ENCODE measurements at places on chromosomes 2 and 18.

- DNase-seq: no peak
Measured at GRCh38 chr2:58480141-58480540, 239.0 kb upstream of the FANCL start.

DNA sequence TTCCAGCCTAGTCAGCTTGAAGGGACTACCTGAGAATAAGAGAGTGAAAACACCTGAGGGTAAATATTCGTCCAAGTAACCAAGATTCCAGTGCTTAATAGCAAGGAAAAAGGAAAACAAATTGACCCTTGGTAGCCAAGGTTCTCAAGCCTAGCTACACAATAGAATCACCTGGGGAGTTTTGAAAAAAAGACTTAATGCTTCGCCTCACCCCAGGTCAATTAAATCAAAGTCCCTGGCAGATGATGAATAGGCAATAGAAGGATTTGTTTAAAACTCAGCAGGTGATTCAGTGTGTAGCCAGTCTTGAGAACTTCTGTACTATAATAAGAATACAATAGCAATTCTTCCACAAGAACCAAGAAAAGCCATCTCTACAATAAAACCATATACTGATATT is 500.2 kb downstream of the XIRP2 start:
- no peak for DNase-seq

DNA sequence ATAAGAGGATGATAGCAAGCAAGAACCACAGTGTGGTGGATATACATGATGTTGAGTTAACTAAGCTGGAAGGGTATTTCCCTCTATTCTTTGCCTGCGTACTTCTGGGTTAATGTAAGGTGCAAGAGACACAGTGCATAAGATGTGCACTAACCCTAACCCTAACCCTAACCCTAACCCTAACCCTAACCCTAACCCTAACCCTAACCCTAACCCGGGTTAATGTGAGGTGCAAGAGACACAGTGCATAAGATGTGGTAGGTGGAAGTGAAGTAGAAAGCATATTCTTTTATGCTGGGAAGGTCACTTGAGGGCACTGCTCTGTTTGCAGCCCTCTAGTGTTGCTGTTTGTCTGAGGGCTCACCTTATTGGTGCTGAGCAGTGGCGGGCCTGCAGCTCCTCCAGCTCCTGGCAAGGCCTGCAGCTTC is 181.5 kb upstream of the ITGA4 start:
- DNase-seq: no peak

DNA sequence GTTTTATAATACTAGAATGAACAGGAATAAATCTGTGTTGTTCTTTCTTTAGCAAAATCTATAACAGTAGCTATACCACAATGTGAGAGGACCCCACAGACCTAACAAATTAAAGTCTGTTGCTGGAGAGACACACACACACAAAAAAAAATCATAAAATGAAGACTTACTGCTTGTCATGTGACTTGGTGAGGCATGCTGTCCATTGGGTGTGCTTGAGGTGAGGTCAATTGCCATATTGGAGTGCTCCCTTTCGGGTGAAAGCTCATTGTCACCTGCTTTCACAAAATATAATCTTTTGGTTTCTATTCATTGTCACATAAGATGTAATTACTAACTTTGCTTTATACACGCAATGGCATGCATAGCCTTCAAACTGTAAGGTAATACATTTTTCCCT is 3.9 kb downstream of the IKZF2 start:
- no peak for DNase-seq

DNA sequence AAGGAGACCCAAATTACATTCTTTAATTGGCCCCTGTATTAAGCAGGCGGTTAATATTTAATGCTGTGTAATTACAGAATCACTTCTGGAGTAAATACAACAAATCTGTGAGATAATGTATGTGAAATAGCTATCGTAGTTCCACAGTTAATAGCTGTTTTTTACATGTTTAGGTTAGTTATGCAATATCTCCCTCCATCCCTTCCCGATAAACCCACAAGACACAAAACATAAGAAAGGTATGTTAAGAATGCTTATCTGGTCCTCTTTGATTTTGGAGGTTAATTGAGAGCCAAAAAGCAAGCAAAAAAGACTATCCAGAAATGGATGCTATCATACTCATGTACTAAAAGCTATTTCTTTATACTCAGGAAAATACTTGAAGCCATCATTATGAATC is 49.1 kb downstream of the ZNF638 start:
- DNase-seq: no peak

- no peak for DNase-seq
Measured at GRCh38 chr2:150256736-150257135, 230.7 kb downstream of the RND3 start.

DNA sequence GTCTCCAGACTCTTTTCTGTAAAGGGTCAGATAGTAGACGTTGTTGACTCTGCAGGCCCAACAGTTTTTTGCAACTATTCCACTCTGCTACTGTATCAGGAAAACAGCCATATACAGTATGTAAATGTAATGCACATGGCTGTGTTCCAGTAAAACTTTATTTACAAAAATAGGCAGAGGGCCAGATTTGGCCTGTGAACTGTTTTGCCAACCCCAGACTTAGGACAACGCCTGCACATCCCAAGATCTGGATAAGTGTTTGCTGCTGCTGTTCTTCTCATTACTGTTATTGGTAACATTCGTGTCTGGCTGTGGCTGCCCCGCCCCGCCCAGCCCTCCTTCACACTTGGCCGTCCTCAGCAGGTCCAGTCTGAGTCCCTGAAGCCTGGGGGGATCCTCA is 94.6 kb upstream of the MCFD2 start:
- DNase-seq: no peak

DNA sequence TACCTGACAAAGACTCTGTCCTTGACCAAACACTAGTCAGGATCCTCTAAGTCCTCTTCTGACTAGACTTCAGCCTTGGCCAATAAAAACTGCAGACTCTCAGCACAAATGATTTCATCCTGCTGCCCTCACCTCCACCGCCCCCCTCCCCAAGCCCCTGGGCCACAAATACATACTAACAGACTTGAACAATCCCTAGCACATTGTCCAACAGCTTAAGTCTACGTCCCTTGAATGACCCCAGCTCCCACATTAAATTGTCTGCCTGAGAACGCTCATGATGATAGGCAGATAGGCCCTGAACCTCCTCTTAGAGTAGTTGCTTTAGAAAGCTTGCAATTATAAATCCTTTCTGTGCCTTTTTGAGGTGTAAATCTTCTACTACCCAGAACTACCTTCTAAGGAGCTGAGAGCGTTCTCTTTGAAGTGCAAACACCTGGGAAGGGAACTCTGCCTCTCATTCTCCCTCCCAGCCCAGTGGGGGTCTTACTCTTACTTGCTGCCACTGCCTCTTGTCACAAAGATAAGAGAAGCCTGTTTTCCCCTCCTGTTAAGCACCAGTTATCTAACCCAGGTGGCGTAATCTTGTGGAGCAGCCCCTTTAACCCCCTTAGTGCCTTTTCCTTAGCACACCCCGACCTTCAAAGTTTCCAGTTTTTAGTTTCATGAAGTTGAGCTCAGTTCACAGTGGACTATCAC is 1225.6 kb downstream of the LRP1B start:
- DNase-seq: no peak

DNA sequence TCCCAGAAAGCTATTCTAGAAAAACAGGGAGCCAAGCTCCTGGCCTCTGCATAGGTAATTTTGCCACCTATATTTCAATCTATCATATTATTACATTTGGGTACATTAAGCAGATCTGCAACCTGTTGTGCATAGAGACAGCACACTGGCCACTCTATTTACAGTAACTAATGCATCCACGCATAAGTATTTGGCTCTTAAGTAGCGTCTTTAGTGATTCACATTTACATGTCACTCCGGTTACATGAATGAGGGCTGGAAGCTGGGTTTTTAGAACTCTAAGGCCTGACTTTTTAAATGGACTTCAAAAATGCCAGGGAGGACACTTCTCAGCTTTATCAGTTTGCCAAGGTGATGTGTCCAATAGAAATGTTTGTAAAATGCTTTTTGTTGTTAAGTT is 97.7 kb downstream of the NYAP2 start:
- no peak for DNase-seq

DNA sequence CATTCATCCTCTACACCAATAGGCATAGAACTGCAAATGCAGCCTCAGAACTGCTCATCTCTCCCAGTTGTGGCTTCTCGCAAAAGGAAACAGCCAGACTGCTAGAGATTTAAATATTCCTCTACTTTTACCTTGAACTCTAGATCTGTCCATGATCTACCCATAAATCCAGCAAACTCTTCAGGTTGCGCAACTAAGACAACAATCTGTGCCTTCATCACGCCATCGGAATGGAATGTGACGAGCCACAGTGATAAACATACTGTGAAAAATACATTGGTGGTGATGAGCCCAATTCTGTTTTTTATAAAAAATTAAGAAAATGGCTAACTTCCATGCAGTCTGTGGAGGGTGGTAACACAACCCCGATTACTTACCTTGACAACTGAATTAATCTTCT is 626.7 kb downstream of the LRRTM4 start:
- no peak for DNase-seq

DNA sequence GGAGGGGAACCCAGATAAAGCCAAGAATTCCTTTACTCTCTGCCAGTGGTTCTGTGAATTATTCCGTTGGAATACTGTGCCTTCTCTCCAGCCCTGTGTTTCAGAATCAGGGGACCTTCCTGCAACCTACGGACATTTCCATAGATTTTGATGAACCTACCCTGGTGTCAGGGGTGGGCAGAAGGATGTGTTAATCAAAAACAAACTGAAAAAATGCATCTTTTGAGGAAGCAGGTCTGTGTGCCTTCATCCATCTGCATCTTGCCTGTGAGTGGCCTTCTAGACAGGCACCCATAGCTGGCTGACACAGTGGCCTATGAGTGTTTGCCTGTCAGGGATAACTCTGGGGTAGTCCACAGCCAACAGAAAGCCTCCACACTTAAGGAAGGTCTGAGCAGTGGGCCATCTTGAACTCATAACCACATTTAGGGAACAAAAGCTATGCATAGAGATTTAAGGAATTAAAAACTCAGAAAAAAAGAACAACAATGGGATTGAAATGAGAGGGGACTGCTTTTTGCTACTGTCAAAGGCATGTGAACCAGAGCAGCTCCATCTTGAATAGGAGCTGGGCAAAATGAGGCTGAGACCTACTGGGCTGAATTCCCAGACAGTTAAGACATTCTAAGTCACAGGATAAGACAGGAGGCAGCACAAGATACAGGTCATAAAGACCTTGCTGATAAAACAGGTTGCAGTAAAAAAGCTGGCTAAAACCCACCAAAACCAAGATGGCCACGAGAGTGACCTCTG is 45.9 kb upstream of the ITGA6 start:
- no peak for DNase-seq

- DNase-seq: no peak
Measured at GRCh38 chr2:238696786-238697185, 151.1 kb upstream of the TWIST2 start.

GRCh38 chr2:120859128-120859527 is 123.5 kb downstream of the GLI2 start:
- no peak for DNase-seq

- no peak for DNase-seq
Measured at GRCh38 chr2:212037062-212037461, 501.5 kb downstream of the ERBB4 start.

- no peak for DNase-seq
Measured at GRCh38 chr2:42456126-42456839, 37.5 kb downstream of the KCNG3 start.

DNA sequence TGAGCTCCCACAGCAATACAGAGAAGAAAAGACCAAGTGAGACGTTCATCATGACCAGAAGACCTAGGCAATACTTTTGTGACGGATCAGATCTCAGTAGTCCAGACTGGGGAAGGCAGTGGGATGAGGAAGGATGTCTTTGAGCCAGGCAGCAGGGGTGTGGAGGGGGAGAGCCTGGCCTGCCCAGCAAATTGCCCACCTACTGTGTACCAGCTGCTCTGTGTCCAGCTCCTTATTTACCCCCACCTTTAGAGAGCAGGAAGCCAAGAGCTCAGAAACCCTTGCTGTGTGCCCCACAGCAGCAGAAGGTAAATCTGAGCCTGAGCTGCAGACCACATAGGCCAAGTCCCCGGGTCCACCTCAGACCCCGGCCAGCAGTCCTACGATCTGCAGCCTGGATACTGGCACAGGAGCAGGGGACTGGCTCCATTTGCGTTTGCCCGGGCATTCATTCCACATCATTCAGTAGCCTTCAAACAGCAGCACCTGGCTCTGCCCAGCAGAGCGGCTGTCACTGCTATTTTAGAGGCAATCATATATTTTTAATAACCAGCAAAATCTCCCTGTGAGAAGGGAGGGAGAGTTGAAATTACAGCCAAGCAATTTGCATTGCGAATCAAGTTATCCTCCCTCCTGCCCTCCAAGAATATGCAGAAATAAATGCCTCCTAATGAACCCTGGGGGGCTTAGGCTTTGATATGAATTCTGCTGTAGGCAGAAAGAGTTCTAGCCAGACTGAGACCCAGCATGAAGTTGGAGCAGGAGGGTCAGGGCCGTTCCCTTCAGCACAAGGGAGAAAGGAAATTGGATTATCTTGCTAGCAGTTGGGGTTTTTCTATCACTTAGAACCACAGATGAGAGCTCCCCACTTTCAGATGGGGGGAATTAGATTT is 110.0 kb upstream of the FZD7 start:
- no peak for DNase-seq

- DNase-seq: no peak
Measured at GRCh38 chr2:161100211-161100895, 59.9 kb upstream of the TANK start.

GRCh38 chr2:160377204-160377995 is 116.2 kb downstream of the RBMS1 start:
- DNase-seq: peak; percentile 17

- DNase-seq: no peak
Measured at GRCh38 chr18:73708591-73708990, 439.0 kb downstream of the FBXO15 start.

DNA sequence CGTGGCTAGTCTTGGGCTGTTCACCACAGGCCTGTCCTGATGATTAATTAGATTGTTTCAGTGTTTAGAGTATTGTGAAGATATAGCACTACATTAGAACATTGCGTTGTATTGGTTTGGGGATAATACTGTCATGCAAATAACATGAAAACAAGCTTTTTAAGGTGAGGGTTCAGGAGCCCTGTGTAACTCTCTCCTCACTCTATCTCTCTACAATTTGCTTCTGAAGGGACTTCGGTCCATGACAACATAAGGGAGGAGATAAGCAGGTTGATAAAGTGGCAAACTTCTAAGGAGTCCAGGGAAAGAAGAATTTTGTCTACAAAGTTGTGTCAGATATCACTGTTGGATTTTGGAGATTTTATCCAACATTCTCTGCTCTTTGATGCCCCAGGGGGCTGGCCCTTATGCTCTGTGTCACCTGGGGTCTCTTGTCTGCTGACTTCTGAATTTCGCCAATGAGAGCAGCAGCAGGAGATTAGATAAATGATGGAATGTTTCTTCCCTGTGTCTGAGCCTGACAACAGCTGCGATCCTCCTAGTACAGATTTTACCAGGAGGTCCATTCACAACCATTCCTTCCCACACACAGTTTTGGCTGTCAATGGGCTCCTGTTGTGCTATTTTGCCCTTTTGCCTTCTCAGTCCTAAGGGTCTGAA is 3.3 kb downstream of the TNP1 start:
- DNase-seq: no peak

GRCh38 chr2:30666266-30666874 is 140.9 kb downstream of the CAPN13 start:
- DNase-seq: peak; percentile 24

- DNase-seq: no peak
Measured at GRCh38 chr2:232649033-232649432, 15.6 kb downstream of the EFHD1 start.

Measured in SW 1271 (cell line).